Gastrocnemius medialis (tissue), 4 donors: ENCODE measurements at places on chromosomes 7 and 10.

DNA sequence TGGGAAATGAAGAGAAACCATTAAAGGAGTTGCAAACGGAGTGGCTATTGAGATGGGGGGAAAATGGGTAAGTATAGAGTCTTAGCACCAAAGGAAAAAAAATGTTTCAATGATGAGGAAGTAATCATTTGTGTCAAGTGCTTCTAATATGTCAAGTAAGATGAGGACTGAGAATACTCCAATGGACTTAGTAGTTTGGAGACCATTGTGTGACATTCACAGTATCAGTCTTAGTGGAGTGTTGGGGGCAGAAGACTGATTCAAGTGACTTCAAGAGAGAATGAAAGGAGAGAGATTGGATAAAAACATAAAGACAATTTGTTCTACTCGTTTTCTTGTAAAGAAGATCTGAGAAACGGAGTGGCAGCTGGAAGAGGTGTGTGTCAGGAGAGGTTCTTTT lies 88.6 kb upstream of the ARID5B start:
- H3K4me3 ChIP-seq = no peak overlapping the region
- no peaks in the 10 kb centered on the region for H3K36me3 ChIP-seq
- H3K27me3 ChIP-seq = no peaks in the 10 kb centered on the region
- H3K4me1 ChIP-seq = no peaks in the 10 kb centered on the region
- no peak for DNase-seq

GRCh38 chr10:99733366-99733765 lies 1.3 kb downstream of the CUTC start:
- no peaks in the 10 kb centered on the region for H3K36me3 ChIP-seq
- peak overlapping the region; percentile 99 for H3K27ac ChIP-seq
- H3K4me3 ChIP-seq = peak overlapping the region; percentile 95
- peaks cover 62% of the 10 kb centered on the region for H3K4me1 ChIP-seq
- peak; percentile 42 for DNase-seq

- no peaks in the 10 kb centered on the region for H3K4me1 ChIP-seq
- no peaks in the 10 kb centered on the region for H3K36me3 ChIP-seq
- no peak overlapping the region for H3K4me3 ChIP-seq
- no peak overlapping the region for H3K27ac ChIP-seq
- no peak for DNase-seq
Measured at GRCh38 chr10:35912615-35913569, 270.8 kb upstream of the FZD8 start.

DNA sequence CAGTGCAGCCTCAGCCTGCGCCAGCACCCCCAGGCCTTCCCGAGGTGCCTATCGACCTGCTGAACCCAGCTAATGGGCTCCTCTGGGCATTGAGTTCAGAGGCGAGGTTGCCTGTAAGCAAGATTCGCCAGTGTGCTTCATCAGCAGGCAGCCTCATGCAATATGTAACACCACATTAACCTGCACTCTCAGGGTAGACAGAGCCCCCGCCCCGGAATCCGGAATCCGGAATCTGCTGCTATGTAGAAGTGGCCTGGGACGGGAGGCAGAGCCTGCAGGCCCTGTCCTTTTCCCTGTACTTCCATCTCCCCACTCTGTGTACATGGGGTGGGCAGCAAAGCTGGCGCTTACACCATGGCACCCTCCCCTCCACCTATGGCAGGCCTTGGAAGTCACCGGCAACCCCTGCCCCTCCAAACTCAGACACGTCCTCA lies 83.9 kb upstream of the RET start:
- DNase-seq = no peak
- no peak overlapping the region for H3K4me3 ChIP-seq
- H3K4me1 ChIP-seq = no peaks in the 10 kb centered on the region

DNA sequence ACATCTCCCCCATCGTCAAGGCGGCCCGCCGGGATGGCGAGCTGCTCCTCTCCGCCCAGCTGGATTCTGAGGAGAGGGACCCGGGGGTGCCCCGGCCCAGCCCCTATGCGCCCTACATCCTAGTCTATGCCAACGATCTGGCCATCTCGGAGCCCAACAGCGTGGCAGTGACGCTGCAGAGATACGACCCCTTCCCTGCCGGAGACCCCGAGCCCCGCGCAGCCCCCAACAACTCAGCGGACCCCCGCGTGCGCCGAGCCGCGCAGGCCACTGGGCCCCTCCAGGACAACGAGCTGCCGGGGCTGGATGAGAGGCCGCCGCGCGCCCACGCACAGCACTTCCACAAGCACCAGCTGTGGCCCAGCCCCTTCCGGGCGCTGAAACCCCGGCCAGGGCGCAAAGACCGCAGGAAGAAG lies 10.1 kb downstream of the GDF10 start:
- H3K4me3 ChIP-seq = no peak overlapping the region
- no peaks in the 10 kb centered on the region for H3K27me3 ChIP-seq
- H3K27ac ChIP-seq = no peak overlapping the region
- no peak for DNase-seq
- no peaks in the 10 kb centered on the region for H3K4me1 ChIP-seq

- DNase-seq = peak; percentile 55
- peaks cover 10% of the 10 kb centered on the region for H3K4me1 ChIP-seq
- peak overlapping the region; percentile 48 for H3K4me3 ChIP-seq
- H3K27me3 ChIP-seq = no peaks in the 10 kb centered on the region
Measured at GRCh38 chr7:522071-522950, 2.7 kb upstream of the PDGFA start.

DNA sequence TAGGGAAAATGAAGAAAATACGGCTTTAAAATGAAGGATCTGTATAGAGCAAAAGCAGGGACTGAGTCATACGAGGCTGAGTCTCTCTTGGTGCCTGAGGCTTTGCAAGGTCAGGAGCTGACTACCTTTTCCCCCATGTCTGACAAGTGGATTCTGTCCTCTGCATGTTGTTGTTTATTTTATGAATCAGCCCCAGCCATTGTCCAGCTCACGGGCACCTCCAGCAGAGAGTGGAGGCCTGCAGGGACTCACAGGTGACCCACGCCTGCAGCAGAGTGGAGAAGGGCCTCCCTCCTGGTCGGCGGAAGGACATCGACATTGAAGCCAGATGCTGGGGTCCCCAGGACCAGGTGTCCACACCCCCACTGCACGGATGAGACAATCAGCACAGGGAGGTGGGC lies 233.9 kb downstream of the WDR37 start:
- H3K4me1 ChIP-seq = no peaks in the 10 kb centered on the region
- no peaks in the 10 kb centered on the region for H3K36me3 ChIP-seq

GRCh38 chr10:122186816-122187810 lies 84.0 kb upstream of the BTBD16 start:
- H3K27me3 ChIP-seq = no peaks in the 10 kb centered on the region
- DNase-seq = peak; percentile 50
- H3K36me3 ChIP-seq = no peaks in the 10 kb centered on the region
- H3K4me1 ChIP-seq = peaks cover 55% of the 10 kb centered on the region
- H3K4me3 ChIP-seq = no peak overlapping the region
